ENCODE measurements at places on chromosomes 1 and 21. TPM values are rescaled to one million over a fixed set of nuclear protein-coding genes. Genes with fewer than 3 reads are reported as not detected.
A peak's percentile ranks its signal among the peaks of the same experiment; 100 is the strongest.

DNA sequence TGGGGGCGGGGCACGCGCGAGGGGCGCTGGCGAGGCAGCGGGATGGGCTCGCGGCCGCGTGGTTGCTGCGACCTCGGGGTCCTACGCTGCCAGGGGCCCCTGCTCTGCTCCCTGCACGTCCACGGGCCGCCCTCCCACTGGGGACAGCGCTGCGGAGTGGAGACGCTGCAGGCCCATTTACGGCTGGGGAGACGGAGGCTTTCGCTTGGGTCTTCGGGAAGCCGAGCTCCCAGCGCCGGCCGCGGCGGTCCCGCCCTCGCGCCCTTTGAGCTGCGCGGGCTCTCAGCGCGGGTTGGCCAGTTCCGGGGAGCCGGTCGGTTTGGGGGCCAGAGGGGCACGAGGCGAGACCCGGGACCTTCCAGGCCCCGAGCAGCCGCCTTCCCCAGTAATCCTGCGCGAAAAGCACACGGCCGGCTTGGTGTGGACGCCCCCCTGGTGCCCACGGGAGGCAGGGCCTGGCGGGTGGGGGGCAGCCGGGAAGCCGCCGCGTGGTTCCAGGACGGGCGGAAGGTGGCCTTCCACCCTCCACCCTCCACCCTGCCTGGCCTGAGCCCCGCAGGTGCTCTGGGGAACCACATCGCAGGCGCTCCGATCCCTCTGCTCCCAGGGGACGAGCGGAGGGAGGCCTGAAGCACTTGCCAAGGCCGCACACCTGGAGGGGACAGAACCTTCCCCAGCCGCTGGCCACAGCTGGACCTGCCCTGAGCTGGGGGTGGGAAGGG is 570 bp upstream of the PEX10 start:
- no peaks in the 10 kb centered on the region for H3K36me3 ChIP-seq
- H3K27me3 ChIP-seq: peaks cover 14% of the 10 kb centered on the region
- H3K27ac ChIP-seq: no peak overlapping the region

DNA sequence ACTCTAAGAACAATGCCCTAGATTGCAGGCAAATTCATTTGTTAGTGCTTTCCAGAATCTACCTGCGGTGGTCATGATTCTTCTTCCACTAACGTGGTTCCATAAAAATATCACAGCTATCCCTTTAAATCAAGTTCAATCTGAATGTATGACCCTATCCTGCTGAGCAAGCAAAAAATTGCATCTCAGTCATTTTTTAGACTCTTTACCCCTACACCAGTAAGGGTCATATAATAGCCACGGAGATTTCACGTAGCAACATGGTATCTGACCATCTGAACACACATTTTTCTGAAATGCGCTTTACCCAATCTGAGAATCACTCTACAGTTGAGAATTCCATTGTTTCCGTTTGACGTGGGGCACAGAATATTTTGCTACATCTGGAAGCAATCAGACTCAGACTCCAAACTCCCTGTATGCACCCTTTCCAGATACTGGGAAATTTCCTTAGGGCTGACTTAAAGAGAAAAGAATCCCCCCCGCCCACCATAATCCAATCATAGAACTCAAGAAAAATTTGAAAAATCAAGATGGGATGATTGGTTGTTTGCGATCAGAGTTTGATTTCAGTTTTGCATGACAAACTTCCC is 699.2 kb upstream of the ZP4 start:
- DNase-seq: no peak
- H3K36me3 ChIP-seq: no peaks in the 10 kb centered on the region
- H3K27ac ChIP-seq: peak overlapping the region; percentile 40

GRCh38 chr1:179773264-179773663 is 30.2 kb downstream of the FAM163A start:
- H3K27ac ChIP-seq: no peak overlapping the region
- peaks cover 2% of the 10 kb centered on the region for H3K4me1 ChIP-seq
- H3K4me3 ChIP-seq: no peak overlapping the region
- peaks cover 6% of the 10 kb centered on the region for H3K36me3 ChIP-seq
- no peak for DNase-seq

GRCh38 chr1:43693371-43693770 is 14.0 kb upstream of the ST3GAL3 start:
- H3K4me1 ChIP-seq: peaks cover 5% of the 10 kb centered on the region
- no peak for DNase-seq
- H3K27me3 ChIP-seq: no peaks in the 10 kb centered on the region
- H3K4me3 ChIP-seq: no peak overlapping the region
- peaks cover 33% of the 10 kb centered on the region for H3K36me3 ChIP-seq
- H3K27ac ChIP-seq: no peak overlapping the region

PTPN14 gene
- 74.9 TPM for total RNA-seq

DNA sequence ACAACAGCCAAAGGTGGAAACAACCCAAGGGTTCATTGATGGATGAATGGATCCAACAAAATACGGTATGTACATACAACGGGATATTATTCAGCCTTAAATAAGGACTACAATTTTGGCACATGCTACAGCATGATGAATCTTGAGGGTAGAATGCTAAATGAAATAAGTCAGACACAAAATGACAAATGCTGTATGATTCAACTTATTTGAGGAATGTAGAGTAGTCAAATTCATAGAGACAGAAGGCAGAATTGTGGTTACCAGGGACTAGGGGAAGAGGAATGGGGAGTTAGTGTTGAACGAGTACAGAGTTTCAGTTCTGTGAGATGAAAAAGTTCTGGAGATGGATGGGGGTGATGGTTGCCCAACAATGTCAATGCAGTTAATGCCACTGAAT is 118.0 kb upstream of the PAXBP1 start:
- peaks cover 77% of the 10 kb centered on the region for H3K27me3 ChIP-seq
- H3K36me3 ChIP-seq: no peaks in the 10 kb centered on the region
- no peak for DNase-seq

All from mesothelial cell of epicardium (in vitro differentiated cells).